ENCODE measurements at places on chromosomes 2 and 18. TPM values are rescaled to one million over a fixed set of nuclear protein-coding genes. Genes with fewer than 3 reads are reported as not detected.

- DNase-seq, result peak; percentile 68
- peaks cover 19% of the 10 kb centered on the region for H3K27me3 ChIP-seq
- H3K27ac ChIP-seq, result no peak overlapping the region
- no peak overlapping the region for H3K4me3 ChIP-seq
- no peaks in the 10 kb centered on the region for H3K36me3 ChIP-seq
These were observed 30.5 kb upstream of the SNED1 start for GRCh38 chr2:240967681-240968621.

DNA sequence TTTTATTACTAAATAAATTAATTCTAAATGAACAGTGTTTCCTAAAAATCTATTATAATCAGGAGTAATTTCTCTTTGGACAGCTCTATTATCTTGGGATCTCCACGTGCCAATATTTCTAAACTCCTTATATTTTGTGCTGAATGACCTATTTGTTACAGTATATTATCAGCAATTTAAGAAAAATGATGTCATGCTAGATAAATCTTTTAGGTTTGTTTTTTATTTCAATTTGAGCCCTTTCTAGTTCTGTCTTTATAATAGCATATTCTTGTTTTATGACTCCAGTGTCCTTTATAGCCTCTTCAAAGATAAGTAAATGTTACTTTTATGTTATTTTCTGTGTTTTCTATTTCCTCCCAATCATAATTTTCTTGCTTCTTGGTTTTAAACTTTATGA lies 269.2 kb downstream of the CCDC102B start:
- H3K36me3 ChIP-seq, result no peaks in the 10 kb centered on the region
- no peak for DNase-seq
- H3K4me3 ChIP-seq, result no peak overlapping the region

The SULT1C4 gene
- total RNA-seq, result not detected

The MAL gene
- not detected for total RNA-seq

GRCh38 chr2:209526561-209526960 lies 102.7 kb downstream of the MAP2 start:
- no peak for DNase-seq
- no peaks in the 10 kb centered on the region for H3K36me3 ChIP-seq
- H3K4me3 ChIP-seq, result peak overlapping the region; percentile 12
- no peaks in the 10 kb centered on the region for H3K27me3 ChIP-seq

DNA sequence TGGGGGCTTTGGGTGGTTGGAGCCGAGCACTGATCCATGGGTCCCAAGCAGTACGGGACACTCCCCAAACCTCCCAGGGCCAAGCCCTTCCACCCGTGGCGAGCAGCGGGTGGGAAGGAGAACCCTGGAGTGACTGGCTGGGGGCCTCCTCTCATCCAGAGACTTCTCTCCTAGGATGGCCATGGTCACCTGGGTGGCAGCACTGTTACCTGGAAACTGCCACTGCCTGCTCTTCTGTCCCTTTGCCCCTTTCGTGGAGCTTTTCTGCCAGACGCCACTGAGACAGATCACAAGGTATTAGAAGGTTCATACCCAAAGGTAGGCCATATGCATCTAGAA lies 26.9 kb downstream of the CENPO start:
- peaks cover 22% of the 10 kb centered on the region for H3K4me1 ChIP-seq
- peaks cover 53% of the 10 kb centered on the region for H3K36me3 ChIP-seq
- H3K27me3 ChIP-seq, result no peaks in the 10 kb centered on the region
- no peak overlapping the region for H3K4me3 ChIP-seq

- no peaks in the 10 kb centered on the region for H3K36me3 ChIP-seq
- no peak overlapping the region for H3K4me3 ChIP-seq
- no peak for DNase-seq
- H3K27ac ChIP-seq, result no peak overlapping the region
- no peaks in the 10 kb centered on the region for H3K4me1 ChIP-seq
These were observed 585.1 kb downstream of the SLC4A3 start for GRCh38 chr2:220212296-220213080.

The ALKAL2 gene
- not detected for total RNA-seq

DNA sequence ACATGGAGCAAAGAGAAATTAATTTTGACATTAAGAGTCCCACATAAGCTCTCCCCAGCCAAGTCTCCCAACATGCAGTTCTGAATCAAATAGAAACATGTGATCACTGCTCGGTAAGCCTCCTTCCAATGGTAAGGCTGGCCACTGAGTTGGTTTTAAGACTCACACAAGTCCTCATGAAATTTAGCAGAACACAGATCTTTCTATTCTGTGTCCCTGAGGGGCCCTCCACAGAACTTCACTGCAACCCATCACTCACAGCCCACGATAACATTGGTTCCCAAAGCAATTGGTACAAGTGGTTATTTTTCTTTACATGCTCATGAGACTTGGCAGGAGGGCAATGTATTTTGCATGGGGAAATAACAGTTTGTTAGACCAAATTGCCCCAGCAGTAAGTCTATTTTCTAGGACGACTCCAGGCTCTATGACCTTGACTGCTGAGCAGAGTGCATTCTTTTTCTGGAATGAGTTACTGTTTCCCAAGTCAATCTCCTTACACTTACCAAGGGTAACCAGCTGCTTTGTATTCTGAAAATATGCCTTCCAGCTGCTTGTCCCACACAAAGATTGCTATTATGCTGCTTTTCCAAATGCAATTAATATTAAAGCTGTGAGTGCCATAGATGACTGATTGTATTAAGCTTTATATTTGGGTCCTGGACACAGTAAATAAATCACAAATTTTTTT lies 142.3 kb upstream of the TANK start:
- no peaks in the 10 kb centered on the region for H3K27me3 ChIP-seq
- H3K27ac ChIP-seq, result no peak overlapping the region
- H3K4me3 ChIP-seq, result no peak overlapping the region
- DNase-seq, result no peak

- no peaks in the 10 kb centered on the region for H3K27me3 ChIP-seq
- H3K4me1 ChIP-seq, result no peaks in the 10 kb centered on the region
- H3K27ac ChIP-seq, result no peak overlapping the region
- H3K36me3 ChIP-seq, result no peaks in the 10 kb centered on the region
- DNase-seq, result no peak
These were observed 32.3 kb downstream of the SLC9A4 start for GRCh38 chr2:102505290-102505689.

DNA sequence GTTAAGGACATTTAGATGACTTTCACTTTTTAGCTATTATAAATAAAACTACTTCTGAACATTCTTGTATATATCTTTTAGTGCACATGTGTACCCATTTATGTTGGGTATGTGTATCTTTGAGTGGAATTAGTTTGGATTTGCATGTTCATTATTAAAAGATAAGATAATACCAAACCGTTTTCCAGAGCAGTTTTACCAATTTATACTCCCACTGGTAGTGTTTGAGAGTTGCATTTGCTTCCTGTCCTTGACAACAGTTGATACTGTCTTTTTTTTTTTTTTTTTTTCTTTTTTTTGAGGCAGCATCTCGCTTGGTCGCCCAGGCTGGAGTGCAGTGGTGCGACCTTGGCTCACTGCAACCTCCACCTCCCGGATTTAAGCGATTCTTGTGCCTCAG lies 23.3 kb downstream of the SLC30A6 start:
- no peaks in the 10 kb centered on the region for H3K4me1 ChIP-seq
- no peak overlapping the region for H3K4me3 ChIP-seq
- peaks cover 18% of the 10 kb centered on the region for H3K36me3 ChIP-seq
- no peak overlapping the region for H3K27ac ChIP-seq
- peak; percentile 15 for DNase-seq

The TRIM43 gene
- not detected for total RNA-seq

The FBXO36 gene
- 7.7 TPM for total RNA-seq

The GCKR gene
- 1.4 TPM for total RNA-seq

- peak overlapping the region; percentile 95 for H3K27ac ChIP-seq
- H3K36me3 ChIP-seq, result no peaks in the 10 kb centered on the region
- peak; percentile 69 for DNase-seq
- no peaks in the 10 kb centered on the region for H3K27me3 ChIP-seq
These were observed 2.3 kb downstream of the KCNE4 start for GRCh38 chr2:223054193-223054781.

DNA sequence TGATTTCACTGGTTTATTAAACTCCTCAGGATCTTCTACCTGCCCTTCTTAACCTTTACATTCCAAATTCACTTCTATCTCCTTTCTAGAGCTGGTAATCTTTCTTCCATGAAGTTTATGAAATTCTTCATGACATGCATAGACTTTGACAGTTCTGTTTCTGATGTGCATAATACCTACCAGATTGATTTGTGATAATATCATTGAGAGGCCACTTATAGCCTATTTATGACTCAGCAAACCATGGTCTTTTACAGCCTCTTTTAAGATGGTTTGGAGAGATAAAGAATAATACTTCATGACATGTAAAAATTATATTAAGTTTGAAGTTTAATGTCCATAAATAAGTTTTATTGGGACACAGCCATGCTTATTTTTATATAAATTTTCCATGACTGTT lies 14.0 kb downstream of the SCN2A start:
- DNase-seq, result no peak
- H3K27me3 ChIP-seq, result no peaks in the 10 kb centered on the region
- no peak overlapping the region for H3K4me3 ChIP-seq
- H3K36me3 ChIP-seq, result no peaks in the 10 kb centered on the region
- no peak overlapping the region for H3K27ac ChIP-seq
- H3K4me1 ChIP-seq, result no peaks in the 10 kb centered on the region

DNA sequence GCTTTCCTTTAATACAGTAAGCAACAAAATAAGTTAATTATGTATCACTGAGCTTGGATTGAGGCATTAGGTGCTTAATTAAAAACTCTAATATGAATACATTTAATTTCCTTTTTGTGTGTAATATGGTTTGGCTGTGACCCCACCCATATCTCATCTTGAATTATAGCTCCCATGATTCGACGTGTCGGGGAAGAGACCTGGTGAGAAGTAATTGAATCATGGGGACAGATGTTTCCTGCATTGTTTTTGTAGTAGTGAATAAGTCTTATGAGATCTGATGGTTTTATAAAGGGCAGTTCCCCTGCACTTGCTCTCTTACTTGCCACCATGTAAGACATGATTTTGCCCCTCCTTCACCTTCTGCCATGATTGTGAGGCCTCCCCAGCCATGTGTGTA lies 325.4 kb upstream of the CDH7 start:
- no peaks in the 10 kb centered on the region for H3K27me3 ChIP-seq
- H3K36me3 ChIP-seq, result no peaks in the 10 kb centered on the region
- no peak for DNase-seq
- no peak overlapping the region for H3K4me3 ChIP-seq

The SNTG2 gene
- 2.1 TPM for total RNA-seq

DNA sequence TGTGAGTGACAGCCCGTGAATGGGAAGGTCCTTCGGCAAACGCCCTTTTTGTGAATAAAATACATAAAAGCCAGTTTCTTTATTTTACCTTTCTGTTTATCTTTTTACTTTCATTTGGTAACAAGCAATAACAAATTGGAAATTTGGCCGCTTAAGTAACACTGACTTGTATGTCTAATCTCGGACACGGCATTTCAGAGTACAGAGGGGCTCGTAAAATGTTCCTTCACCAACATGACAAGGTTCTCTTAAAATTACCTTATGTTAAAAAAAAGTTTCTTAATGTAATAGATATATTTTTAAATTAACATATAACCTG lies 558 bp upstream of the NEMP2 start:
- no peaks in the 10 kb centered on the region for H3K27me3 ChIP-seq
- peak overlapping the region; percentile 80 for H3K4me3 ChIP-seq
- H3K36me3 ChIP-seq, result no peaks in the 10 kb centered on the region
- peak overlapping the region; percentile 77 for H3K27ac ChIP-seq

DNA sequence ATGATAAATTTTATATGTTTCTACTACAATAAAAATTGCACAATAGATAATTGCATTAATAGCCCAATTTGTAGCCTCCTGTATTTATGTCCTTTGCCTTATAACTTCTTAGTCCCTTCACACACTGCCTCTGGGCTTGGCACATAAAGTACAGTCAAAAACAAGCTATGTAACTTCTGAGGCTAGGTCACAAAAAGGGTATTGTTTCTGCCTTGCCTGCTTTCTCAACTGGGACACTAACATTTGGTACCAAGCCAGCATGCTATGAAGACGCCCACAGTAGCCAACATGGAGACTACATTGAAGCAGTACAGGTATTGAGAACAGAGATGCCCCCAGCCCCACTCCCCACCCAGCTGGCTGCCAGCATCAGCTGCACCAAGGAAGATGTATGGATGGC lies 5.4 kb upstream of the SLC3A1 start:
- H3K36me3 ChIP-seq, result no peaks in the 10 kb centered on the region
- no peak overlapping the region for H3K27ac ChIP-seq
- no peaks in the 10 kb centered on the region for H3K27me3 ChIP-seq

GRCh38 chr2:174080672-174081121 lies 115.5 kb upstream of the SP3 start:
- no peak for DNase-seq
- no peak overlapping the region for H3K27ac ChIP-seq
- peaks cover 6% of the 10 kb centered on the region for H3K36me3 ChIP-seq
- H3K4me3 ChIP-seq, result no peak overlapping the region
- no peaks in the 10 kb centered on the region for H3K4me1 ChIP-seq
- no peaks in the 10 kb centered on the region for H3K27me3 ChIP-seq

The DYSF gene
- 4.3 TPM for total RNA-seq

The RAB12 gene
- total RNA-seq, result 51.6 TPM

DNA sequence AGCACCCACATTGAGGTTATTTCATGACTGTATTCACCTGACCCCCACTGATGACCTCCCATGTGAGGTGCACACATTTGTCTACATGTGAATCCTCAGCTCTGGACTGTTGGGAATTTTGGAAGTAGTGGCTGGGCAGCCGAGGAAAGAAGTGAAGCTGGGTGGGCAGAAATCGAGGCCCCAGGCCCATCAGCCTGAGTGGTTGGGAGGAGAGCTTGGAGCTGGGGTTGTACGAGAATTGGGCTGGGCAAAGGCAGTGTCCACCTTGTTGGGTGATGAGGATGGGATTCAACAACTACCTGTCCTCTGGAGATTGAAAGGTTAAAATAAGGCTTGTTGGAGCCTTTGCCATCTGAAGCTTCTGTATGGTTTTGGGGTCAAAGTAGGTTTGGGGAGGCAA lies 35.8 kb downstream of the AGAP1 start:
- no peaks in the 10 kb centered on the region for H3K36me3 ChIP-seq
- no peaks in the 10 kb centered on the region for H3K4me1 ChIP-seq
- H3K4me3 ChIP-seq, result no peak overlapping the region
- DNase-seq, result no peak

GRCh38 chr2:53787614-53788289 lies 908 bp downstream of the ERLEC1 start:
- no peaks in the 10 kb centered on the region for H3K27me3 ChIP-seq
- no peaks in the 10 kb centered on the region for H3K36me3 ChIP-seq
- peaks cover 22% of the 10 kb centered on the region for H3K4me1 ChIP-seq

DNA sequence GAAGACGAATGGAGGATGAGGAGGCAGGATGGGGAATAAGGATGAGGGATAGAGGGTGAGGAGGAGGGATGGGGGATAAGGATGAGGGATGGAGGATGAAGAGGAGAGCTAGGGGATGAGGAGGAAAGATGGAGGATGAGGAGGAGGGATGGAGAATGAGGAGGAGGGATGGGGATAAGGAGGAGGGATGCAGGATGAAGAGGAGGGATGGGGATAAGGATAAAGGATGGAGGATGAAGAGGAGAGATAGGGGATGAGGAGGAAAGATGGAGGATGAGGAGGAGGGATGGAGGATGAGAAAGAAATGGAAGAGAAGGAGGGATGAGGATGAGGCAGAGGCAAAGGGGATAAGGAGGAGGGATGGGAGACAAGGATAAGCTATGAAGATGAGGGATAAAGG lies 230.0 kb downstream of the NAPG start:
- no peaks in the 10 kb centered on the region for H3K4me1 ChIP-seq
- DNase-seq, result no peak
- H3K27me3 ChIP-seq, result no peaks in the 10 kb centered on the region
- no peak overlapping the region for H3K27ac ChIP-seq
